Stimulated activated memory B cell treated with anti-CD40 and anti-IgM and Interleukin-4, amounts not matched to agents 10 μg/mL and 1 μg/mL and 100 μg/mL, for 72 hours (primary cell): ENCODE measurements at places on chromosomes 7 and 10.

DNA sequence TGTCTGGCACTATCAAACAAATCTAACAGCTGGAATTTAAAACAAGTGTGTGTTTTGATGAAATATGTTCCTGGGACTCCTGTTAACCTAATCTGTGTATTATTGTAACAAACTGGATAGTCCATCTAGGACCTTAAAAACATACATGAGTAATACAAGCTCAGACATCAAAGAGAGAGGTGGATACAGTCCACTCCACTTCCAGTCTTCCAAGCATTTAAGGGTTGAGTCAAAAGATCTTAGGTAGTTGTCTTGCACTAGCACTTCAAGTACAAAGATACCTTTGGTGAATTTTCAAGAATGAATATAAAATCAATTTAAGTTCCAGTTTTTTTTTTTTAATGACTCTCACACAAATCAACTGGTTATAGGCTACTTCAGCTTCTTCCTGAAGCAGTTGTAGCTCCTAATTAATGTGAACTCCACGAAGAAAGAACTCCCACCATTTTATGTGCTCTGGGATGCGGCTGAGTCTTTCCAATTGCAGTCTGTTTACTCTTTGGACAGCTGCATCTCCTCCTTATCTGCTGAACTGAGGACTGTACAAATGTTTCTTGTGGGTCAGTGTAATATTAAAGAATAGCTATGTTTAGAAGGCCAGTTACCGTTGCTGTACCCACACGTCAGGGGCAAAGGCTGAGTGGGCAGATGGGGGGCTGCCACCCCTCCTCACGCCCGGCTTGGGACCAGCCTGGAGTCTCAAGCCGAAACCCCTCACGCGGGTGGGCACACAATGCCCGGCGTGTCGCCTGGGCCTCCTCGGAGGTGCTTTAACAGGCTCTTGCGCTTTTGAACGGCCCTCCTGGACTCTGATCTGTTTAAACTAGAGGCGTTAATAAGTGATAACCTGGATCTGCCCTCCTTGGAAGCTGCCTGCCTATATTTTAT lies 2.9 kb upstream of the IGF2BP3 start:
- no peak for ATAC-seq

DNA sequence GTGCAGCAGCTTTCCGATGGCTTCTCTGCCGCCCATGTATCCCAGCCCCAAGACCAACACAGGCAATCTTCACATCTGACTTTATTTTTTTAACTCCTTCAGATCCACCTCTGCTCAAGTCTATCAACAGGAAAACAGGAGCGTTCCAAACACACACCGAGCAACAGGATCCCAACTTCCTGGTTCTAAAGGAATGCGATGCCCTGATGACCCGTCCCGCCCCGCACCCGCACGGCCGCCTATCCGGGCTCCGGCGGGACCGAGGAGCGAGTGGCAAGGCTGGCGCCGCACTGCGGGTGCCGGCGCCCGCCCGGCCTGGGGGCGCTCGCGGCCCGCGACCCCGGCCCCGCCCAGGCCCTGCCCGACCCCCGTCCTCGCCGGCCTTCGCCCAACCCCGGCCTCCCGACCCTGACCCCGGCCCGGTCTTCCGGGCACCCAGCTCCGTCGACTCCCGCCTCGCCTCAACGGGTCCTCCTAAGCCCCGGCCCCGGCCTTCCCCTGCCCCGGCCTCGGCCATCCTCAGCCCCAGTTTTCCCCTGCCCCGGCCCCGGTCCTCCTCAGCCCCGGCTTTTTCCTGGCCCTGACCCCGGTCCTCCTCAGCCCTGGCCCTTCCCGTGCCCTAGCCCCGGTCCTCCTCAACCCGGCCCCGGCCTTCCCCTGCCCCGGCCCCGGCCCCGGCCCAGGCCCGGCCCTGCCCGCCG lies 730 bp downstream of the LARP4B start:
- no peak for ATAC-seq

DNA sequence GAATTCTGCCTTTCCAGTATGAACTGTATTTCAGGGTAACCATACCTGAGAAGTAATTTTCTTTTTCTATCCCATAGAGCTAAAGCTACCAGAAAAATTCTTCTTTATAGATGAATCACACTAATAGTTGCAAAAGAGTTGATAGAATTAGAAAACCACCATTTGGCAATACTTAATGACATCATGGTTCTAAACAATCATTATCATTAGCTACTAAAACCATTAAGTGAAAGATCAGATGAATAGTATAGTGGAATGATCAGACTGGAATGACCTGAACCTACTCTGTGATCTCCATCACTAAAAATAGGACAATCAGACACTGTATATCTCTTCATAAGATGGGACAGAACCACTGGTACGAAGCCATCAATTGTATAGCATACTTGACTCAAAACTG lies 19.8 kb upstream of the ZC3HAV1L start:
- ATAC-seq: no peak

GRCh38 chr10:59047180-59047579 lies 129.3 kb upstream of the PHYHIPL start:
- ATAC-seq: no peak

- ATAC-seq: no peak
These were observed 83.3 kb downstream of the SLIT1 start for GRCh38 chr10:97102441-97102840.

- ATAC-seq: no peak
These were observed 100.7 kb upstream of the DKK1 start for GRCh38 chr10:52213321-52213752.

DNA sequence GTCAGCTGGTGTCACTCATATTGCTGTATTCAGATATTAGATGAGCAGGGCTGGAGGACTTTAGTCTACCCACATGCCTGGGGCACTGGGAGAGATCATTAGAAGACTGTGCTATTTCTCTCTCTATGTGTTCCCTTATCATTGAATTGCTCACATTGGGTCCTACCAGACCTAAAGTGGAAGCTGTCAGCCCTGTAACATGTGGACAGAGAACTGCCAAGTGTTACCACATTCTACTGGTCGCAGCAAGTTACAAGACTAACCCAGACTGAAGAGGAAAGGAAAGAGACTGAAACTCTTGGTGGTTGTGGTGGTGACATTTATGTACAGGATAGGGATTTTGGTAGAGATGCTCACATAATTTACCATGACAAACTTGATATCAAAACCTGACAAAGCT lies 627.1 kb upstream of the FZD8 start:
- no peak for ATAC-seq

DNA sequence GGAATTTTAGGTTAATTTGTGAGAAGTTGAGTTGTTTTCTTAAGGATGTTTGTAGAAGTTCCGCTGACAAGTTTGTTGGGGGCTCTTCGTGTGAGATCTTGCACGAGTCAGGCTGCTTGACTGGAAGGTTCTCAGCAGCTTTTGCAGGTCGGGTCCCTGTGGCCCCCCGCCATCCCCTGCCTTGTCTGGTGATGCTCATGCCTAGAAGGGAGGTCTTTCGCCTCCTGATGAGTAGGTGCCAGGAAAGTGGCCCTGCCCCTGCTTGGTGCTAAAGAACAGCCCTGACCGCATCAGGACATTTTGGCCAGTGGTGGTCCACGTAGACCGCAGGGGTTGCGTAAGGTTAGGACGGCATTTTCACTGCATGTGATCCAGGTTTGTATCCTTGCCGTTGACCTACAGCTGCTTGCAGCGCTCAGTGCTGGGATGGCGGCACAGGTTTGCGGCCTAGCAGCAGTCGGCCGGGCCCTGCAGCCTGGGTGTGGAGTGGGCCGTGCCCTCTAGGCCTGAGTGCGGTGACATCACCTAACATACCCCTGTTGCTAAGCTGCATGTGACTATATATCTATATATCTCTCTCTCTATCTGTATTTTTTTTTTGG lies 62.4 kb downstream of the DNAJB6 start:
- ATAC-seq: no peak
